Vagina (tissue), 2 donors: ENCODE measurements at places on chromosomes 3 and 15.

GRCh38 chr15:98000249-98001203 is 40.0 kb downstream of the ARRDC4 start:
- DNase-seq = no peak

DNA sequence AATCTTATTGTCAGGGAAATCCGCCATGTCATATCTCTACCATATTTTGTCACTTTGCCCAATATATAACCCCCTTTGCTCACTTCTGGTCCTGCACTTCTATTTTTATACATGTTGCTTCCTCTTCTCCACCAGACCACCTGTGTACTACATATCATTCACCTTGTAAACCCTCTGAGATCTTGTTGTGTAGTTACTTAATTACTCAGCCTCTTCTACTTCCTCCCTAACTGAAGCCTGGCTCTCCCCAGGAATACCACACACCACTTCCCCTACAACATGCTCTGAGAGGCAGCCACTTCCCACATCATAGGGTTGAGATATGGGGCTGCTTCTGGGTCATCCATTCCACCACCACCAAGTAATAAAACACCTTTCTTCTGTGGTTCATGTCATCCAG is 10.0 kb downstream of the HEXA start:
- no peak for DNase-seq

- no peak for DNase-seq
These were observed 713.9 kb upstream of the GBE1 start for GRCh38 chr3:82475306-82475705.

GRCh38 chr3:162865466-162865865 is 1368.9 kb downstream of the OTOL1 start:
- no peak for DNase-seq
